ENCODE measurements at places on chromosomes 6 and 20. TPM values are rescaled to one million over a fixed set of nuclear protein-coding genes. Genes with fewer than 3 reads are reported as not detected.

DNA sequence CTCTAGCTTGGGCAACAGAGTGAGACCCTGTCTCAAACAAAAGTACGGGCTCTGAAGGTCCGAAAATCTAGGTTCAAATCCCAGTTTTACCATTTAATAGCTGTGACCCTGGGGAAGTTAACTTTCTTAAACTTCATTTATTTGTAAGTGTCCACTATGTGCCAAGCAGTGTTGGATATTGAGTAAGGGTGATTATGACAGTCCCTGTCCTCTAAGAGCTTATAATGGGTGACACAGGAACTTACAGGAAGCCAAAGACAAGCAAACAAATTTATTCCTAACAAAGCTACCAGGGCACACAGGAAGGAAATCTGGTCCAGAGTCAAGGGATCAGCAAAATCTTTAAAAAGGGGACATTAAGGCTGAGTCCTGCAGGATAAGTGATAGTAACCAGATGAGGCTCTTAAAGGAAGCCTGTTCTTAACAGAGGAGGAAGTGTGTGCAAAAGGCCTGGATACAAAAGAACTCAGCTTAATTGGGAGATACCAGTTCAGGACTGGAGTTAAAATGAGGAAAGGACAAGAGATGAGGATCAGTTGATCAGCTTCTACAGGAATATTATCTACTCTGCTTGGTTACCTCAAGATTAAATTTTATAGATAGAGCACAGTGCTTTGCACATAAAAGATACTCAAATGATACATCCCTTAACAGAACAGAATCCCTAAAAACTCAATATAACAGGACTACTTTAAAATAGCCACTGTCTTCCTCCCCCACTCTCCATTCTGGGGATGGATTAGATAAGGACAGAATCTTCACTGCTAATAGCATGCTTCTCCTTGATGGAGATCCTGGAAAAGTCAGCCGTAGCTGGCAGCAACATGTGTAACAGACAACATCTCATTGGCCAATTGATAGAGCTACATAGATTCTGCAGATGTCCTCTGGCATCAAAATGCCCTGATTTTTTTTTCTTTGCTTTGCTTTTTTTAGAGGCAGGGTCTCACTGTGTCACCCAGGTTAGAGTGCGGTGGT is 6.1 kb downstream of the SNX3 start:
- DNase-seq = no peak

DNA sequence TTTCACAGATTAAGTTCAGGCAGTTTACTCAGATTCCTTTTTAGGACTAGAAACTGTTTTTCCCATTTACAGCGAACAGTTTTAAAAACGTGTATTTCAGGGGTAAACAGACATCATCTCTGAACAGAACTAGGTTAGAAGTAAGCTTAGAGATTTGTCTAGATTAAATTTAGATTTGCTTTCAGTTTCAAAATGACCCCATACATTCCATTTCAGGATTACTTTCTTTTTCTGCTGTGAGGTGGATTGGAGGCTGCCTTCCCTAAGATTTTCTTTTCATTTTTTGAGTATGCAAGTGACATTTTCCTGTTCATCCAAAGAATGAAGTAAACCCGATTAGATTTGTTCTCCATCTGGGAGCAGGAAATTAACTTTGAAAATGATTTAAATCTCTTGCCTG is 747.2 kb downstream of the KHDRBS2 start:
- DNase-seq = no peak

ASCC3 gene
- total RNA-seq = 33.0 TPM

- no peak for DNase-seq
Observed at GRCh38 chr6:158825951-158826306, 6.8 kb upstream of the EZR start.

DNA sequence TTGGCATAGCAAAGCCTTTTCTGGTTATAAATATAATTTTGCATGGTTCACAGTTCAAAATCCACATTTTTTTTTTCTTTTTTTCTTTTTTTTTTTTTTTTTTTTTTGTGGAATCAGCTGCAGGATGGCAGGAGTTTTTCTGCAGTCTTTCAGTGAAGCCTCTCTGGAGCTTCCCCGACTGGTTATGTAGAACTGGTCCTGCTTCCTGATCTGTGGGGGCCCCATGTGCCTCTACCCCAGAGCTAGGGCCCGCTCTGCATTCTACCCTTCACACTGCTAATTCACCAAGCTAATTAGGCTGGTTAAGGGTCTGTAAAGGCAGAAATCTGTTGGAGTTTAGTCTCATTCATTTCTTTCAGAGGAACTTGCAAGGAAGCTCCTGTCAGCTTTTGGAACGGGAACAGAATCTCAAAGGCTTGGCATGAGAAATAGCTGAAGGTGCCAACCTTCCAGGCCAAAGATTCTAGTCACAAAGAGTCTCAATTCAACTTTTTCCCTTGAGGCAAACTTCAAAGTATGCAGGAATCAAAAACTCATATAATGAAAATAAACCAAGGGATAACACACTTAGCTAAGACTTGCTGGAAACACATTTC is 45.5 kb downstream of the HMGN3 start:
- DNase-seq = no peak

DNA sequence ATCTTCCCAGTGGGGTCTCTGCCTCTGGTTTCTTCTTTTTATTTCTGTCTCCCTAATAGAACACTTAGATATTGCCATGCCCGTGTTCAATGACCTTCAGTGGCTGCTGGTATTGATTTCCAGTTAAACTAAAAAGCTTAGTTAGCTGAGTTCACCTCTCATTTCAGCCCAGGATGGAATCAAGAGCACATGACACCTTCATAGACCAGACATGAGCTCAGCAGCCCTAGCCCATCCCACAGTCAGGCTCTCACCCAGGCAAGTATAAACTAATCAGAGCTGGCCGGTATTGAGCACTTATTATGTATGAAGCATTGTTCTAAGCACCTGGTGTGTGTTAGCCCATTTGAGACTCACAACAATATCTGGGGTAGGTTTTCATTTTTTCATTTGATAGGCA is 33.7 kb upstream of the PLEKHG1 start:
- DNase-seq = no peak
